ENCODE measurements at places on chromosomes 11 and 22.

GRCh38 chr11:111635706-111636045, 33.4 kb downstream of the SIK2 start:
- DNase-seq, result peak; percentile 82

GRCh38 chr22:40077646-40078016, 82.9 kb downstream of the FAM83F start:
- DNase-seq, result no peak

DNA sequence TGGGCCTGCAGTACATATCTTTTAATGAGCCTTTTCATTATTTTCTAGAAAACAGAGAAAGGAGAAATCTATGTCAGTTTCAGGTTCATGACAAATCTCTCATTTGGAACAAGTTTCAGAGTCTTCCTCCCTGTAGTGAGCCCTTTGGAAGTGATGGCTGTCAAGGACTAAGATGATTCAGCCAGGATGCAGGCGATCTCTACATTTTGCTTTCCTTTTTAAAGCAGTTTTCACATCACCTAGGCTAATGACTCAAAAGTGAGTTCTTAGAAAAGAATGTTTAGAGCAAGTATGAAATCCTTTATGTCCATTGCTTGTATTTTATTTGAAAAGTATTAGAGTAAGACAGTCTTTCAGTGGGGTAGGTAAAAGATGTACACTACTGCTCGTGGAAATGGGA, 130.1 kb downstream of the TRPC6 start:
- no peak for DNase-seq

DNA sequence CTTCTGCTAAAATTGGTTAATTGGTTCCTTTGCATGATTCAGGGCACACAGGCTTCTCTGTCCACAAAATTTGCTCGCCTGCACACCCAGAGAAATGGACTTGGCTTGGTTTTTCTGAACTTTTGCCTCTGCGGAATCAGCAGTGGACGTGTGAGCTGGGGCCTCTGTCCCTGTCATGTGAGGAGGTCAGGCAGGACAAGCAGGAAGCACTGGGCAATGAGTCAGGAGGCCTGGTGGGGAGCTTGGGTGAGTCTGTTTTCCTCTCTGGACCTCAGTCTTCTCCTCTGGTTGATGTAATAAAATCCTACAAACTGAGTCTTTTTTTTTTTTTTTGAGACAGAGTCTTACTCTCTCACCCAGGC, 10.4 kb upstream of the CELSR1 start:
- peak; percentile 67 for DNase-seq

DNA sequence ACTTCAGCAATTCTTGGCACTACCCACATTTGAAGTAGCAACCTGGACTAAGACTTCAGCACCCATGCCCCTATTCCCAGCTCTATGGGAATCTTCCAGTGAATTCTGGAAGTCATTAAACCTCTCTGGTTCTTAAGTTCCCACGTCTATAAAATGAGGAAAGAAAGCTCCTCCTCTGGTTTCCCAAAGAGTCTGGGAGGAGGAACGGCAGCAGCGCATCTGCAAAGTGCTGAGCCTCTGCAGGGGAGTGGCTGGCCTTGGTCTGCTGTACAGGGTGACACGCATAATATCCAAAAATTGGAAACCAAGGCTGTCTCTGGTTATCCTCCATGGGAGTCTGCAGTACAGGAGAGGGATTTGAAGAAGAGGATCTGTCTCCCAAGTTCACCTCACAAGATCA, 73.6 kb upstream of the TP53I11 start:
- DNase-seq, result no peak

GRCh38 chr22:30365891-30366290, 9.1 kb downstream of the CCDC157 start:
- no peak for DNase-seq

Data from fibroblast of gingiva (primary cell).